ENCODE measurements at places on chromosomes 5 and 9. TPM values are rescaled to one million over a fixed set of nuclear protein-coding genes. Genes with fewer than 3 reads are reported as not detected.
A peak's percentile ranks its signal among the peaks of the same experiment; 100 is the strongest.

PTGS1 gene
- 6.3 TPM for total RNA-seq

DNA sequence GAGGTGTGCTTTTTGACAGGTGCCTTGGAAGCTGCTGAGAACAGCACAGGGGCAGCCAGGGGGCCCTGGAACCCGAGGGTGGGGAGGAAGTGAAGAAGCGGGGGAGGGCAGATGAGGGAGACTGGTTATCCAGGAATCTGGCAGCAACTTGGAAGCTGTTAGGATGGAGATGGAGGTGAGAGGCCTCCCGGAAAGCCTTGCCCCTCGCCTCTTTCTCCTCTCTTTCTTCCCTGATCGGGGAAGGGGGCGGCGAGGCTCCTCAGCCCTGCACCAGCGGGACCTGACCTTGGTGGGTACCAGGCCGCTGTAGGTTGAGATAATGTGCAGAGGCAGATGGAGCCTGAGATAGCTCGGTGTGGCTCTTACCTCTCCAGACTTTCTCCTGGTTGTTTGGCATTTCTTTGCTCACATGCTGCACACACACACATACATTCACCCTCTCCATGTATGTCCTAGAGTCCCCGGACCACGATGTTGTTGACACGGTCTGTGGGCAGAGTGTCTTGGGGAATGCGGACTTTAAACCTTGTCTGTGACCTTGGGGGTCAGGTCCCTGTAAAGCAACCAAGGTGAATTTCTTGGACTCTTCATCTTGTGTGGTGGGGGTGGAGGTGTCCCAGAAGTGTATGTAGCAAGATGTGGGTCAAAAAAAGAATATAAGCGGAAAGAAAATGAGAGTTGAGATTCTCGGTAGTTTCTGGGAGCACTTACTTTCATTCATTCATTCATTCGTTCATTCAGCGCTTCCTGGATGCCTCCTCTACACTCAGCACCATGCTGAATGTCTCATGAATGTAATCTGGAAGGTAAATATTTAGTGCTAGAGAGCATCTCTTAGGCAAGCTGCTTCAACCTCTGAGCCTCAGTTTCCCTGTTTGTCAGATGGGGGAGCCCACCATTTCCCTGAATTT lies 1.6 kb downstream of the WWC1 start:
- H3K27ac ChIP-seq, result no peak overlapping the region
- no peak for DNase-seq
- H3K36me3 ChIP-seq, result no peaks in the 10 kb centered on the region
- H3K27me3 ChIP-seq, result peaks cover 28% of the 10 kb centered on the region

DNA sequence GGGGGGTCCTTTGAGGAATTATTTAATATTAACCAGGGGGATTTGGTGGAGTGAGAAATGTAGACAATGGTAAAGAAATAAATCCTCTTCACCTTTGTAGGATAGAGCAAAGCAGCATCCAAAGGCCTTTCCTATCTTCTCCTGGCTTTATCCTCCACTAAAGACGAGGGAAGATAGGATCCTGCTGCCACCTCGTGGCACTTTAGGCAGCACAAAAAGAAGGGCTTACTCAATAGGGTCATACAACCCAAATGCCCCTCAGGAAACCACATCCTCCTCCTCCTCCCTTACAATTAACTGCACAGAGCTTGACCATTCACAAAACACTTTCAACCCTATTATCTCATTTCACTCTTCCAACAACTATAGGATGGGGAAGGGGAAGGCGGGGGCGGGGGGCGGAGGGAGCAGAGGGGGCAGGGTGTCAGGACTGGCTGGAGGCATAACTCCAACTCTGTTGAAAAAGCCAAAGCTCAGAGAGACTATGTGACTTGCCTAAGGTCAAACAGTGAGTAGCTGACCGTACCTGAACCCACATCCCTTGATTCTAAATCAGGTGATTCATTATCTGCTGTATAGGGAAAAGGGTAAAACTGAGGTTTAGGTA lies 45.4 kb upstream of the MYOT start:
- H3K4me3 ChIP-seq, result no peak overlapping the region
- no peaks in the 10 kb centered on the region for H3K27me3 ChIP-seq
- no peaks in the 10 kb centered on the region for H3K4me1 ChIP-seq
- peak; percentile 44 for DNase-seq
- H3K36me3 ChIP-seq, result no peaks in the 10 kb centered on the region

- no peaks in the 10 kb centered on the region for H3K4me1 ChIP-seq
- DNase-seq, result no peak
- H3K27me3 ChIP-seq, result peaks cover 14% of the 10 kb centered on the region
- no peak overlapping the region for H3K27ac ChIP-seq
Observed at GRCh38 chr9:38226491-38226951, 157.5 kb upstream of the SHB start.

DNA sequence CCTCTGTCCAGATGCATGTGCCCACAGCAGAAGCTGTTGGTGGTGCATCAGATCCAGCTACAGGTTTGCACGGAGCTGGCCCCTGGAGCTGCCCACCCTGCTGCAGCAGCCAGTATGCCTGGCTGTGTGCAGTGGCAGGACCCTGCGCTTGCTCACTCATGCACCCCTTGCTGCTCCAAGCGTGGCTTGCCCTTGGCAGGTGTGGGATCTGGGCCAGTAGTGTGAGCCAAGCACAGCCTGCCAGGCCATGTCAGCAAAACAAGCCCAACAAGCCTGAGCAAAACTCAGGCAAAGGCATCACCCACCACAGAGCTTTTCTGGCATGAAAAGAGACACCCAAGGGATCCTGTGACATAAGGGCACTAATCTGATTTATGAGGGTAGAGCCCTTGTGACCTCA lies 18.3 kb upstream of the ECPAS start:
- H3K27ac ChIP-seq, result no peak overlapping the region
- peak; percentile 59 for DNase-seq
- no peaks in the 10 kb centered on the region for H3K4me1 ChIP-seq
- no peak overlapping the region for H3K4me3 ChIP-seq

GRCh38 chr9:128764361-128764760 lies 7.4 kb downstream of the ZER1 start:
- no peak for DNase-seq
- peaks cover 10% of the 10 kb centered on the region for H3K4me1 ChIP-seq
- H3K27ac ChIP-seq, result no peak overlapping the region

- H3K36me3 ChIP-seq, result no peaks in the 10 kb centered on the region
- H3K27me3 ChIP-seq, result no peaks in the 10 kb centered on the region
- H3K4me3 ChIP-seq, result no peak overlapping the region
- H3K27ac ChIP-seq, result no peak overlapping the region
- H3K4me1 ChIP-seq, result no peaks in the 10 kb centered on the region
- DNase-seq, result peak; percentile 58
Observed at GRCh38 chr5:141657937-141658545, 6.8 kb upstream of the FCHSD1 start.

Measured in adrenal gland (tissue), 19 donors.